Activated T-helper 17 cell treated with anti-CD3 and anti-CD28 coated beads, Interleukin-2, amount 50 U/mL, for 72 hours (primary cell): ENCODE measurements at places on chromosomes 12 and 14. TPM values are rescaled to one million over a fixed set of nuclear protein-coding genes. Genes with fewer than 3 reads are reported as not detected.

GRCh38 chr14:75254901-75255584 lies 23.6 kb upstream of the FOS start:
- ATAC-seq: no peak

DNA sequence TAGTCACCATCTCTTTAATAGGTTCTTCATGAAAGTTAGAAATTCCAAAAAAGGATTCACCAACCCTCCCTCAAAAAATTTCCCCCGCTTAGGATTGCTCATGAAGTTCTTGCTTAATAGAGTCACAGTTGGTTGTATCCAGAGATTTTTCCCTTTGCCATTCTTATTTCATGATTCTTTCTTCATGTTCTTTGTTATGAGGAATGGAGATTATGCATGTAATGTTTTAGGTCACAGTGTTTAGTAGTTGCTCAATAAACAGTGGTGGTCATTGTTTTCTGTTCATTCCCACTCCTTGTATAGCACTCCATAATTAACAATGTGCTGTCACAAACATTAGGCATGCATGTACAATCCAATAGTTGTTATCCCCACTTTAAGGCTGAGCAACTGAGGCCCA lies 51.2 kb upstream of the RTRAF start:
- no peak for ATAC-seq

- ATAC-seq: no peak
These were observed 15.2 kb downstream of the DAD1 start for GRCh38 chr14:22573804-22574203.

GRCh38 chr12:65518771-65519170 lies 240.3 kb downstream of the MSRB3 start:
- no peak for ATAC-seq

DNA sequence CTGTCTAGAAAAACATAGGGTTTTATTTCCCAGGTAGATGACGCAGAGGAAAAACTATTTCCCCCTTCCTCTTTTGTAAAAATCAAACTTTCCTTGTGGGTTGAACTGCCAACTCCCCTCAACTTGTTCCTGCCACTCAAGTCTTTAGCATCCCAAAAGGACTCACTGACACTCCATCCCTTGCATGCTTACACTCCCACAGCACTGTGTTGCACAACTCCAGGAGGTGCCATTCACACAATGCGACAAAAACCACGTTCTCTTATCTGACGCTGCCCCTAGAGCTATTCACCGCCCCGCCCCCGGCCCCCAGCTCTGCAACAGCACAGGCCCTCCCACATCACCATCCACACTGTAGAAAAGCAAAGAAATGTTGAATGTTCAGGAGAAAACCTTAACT lies 16.9 kb upstream of the STON2 start:
- no peak for ATAC-seq

DNA sequence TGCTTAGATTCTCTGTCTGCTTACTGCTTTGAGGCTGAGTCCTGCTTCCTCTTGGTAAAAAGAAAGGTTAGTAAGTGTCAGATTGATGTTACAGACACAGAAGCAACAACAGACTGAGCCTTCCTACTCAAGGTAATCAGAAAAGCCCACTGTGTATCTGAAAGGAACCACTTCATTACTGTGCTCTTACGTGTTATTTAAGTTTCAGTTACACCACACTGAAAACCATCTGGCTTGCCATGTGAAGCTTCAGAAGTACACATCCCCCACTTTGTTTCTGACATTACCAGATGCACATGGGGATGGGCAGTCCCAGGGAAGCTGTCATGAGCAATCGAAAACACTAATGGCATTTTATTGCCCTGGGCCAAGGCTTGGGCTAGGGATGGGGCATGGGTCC lies 1290.1 kb downstream of the AACS start:
- ATAC-seq: no peak

DNA sequence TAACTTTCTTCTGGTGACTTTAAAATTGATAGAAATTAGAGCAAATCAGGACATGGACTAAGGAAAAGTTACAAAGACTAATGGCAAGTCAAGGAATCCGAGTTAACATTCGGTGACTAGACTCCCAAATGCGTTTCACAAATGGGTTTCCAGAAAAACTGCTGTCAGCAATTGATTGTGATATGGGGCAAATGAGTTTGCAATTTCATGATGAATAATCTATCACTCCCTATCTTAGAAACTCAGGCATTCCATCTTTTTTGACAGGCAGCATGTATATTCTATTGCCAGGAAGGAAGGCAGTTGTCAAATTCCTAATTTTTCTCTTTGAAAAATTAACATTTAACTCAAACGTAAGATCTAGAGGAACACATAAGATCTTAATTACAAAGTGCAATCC lies 40.5 kb upstream of the PLXNC1 start:
- no peak for ATAC-seq

DNA sequence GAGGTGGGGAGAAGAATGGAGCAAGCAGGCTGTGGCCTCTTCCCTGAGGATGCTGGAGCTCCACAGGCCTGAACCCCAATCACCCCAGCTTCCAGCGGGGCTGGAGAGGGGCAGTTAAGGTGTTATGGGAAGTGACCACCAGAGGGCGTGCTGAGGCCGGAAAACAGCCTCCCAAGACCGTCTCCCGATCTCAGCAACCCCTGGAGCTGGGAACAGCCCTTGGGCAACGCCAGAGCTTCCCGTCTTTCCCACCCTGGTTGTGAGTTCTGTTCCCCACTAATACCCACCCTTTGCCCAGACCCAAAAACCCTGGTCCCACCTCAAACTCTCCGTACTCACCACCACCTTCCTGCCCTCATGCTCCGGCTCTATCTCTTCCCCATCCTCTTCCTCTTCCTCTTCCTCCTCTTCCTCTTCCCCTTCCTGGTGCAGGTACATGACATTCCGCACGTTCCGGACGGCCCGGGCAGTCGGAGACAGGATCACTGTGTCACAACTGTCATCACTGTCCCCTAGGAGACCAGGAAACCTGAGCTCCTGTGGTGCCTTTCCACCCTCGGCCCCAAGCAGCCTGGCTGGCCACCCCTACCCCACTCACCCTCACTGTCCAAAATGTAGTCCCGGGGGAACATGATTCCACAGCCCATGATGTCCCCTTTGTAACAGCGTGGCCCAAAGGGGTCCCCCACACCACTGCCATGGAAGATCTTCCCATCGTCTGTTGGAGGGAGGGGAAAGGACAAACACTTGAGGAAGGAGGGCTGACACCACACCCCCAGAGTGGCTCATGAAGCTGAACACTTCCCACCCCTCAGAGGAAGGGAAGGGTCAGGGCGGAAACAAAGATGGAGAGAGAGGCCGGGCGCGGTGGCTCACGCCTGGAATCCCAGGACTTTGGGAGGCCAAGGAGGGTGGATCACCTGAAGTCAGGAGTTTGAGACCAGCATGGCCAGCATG lies 12.9 kb downstream of the SPRYD3 start:
- peak; percentile 76 for ATAC-seq

GRCh38 chr12:113762155-113762881 lies 203.8 kb downstream of the RBM19 start:
- no peak for ATAC-seq

DNA sequence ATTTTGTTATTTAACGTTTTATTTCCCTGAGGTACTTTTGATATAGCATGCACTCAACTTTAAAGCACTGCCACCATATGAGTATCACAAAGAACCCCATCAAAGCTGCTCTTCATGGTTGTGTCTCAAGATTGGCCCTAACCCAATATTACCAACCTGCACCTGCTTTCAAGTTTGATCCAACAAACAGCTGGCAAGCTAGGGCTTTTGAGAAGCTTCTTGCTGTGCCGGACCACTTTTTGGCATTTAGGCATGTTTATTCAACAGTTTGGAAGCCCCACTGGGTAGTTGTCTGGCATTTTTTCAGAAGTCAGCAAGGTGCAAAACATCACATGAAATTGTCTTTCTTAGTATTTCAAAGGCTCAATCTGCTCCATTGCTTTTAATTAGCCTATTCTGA lies 137.2 kb upstream of the PLEKHA5 start:
- ATAC-seq: no peak

DNA sequence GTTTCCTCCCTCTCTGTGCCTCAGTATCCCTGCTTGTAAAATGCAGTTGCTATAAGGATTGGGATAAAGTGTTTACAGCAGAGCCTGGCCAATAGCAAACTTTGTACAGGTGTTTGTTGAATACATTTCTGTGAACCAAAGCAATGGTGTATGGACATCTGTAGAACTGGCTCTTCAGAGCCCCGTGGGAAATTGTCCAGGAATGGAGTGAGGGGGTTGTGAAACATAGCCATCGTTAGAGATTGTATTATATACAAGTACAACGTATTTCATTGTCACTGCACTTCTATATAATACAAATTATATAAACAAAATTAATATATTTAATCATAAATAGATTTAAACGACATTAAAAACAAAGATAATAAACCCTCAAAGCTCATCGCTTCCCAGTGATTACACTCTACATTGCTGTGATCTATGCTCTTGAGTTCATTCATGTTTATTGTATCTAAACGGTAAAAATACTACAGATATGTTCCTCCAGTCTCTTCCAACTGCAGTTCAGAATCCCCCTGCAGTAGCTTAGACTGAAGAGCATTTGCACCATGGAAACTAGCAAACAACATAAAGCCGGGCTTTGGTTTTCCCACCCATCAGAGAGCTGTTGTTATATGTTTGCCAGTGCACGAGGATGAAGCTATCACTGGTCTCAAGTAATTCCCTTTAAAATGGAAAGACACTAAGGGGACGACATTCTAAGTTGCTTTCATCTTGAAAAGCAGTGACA lies 216.7 kb downstream of the TMEM132C start:
- no peak for ATAC-seq

DNA sequence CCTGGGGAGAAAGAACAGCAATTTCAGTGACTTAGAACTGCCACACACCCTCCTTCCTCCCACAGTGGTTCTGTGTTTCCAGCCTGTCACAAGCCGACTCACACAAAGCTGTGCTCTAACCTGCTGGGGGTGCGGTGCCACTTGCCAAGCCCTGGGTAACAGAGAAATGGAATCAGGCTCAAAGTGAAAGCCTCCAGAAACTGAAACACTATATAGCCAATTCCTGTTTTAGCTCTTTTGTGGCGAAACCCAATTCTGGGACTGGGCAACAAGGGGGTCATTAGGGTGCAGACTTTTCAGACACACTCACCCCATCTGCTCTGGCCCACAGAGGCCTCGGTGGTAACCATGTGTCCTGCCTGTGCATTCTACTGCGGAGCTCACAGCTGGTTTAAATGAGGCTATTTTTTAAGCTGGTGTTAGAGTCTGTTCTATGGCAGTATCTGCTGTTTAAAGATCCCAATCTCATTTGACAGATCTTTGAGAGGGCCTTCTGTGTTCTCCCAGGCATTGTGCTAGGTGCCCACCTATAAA lies 15.2 kb upstream of the ACTR6 start:
- ATAC-seq: peak; percentile 50

- no peak for ATAC-seq
These were observed 341.4 kb downstream of the RAD51B start for GRCh38 chr14:68160779-68161546.

GRCh38 chr12:42444192-42444943 lies 118.4 kb downstream of the PPHLN1 start:
- no peak for ATAC-seq

- no peak for ATAC-seq
These were observed 115.3 kb downstream of the ZNF664 start for GRCh38 chr12:124088217-124088907.

DNA sequence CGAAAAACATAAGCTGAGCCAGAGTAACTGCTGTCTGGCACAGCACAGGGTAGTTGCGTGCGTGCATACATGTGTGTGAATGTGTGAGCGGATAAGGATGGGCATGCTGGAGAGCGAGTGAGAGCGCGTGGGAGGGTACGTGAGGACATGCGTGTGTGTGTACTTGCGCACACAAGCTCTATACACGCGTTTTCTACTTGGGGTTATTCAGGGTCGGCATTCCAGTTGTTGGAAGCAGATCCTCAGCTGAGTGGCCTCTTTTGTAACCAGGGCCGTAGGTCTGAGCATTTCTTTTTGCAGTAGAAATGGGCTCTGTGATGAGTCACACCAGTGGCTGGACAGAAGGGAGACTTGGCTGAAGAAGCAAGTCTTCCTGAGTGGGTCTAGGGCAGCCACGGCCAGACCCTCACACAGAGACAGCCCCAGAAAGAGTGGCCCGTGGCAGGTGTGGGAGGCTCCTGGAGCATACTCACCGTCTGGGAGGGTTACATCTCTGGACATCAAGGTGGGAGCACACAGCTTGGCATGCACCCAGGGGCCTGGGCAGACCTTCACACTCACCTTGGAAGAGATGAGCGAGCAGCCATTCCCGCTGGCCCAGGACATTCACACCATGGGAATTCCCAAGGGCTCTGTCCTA lies 78.0 kb downstream of the LRRC74A start:
- no peak for ATAC-seq

DNA sequence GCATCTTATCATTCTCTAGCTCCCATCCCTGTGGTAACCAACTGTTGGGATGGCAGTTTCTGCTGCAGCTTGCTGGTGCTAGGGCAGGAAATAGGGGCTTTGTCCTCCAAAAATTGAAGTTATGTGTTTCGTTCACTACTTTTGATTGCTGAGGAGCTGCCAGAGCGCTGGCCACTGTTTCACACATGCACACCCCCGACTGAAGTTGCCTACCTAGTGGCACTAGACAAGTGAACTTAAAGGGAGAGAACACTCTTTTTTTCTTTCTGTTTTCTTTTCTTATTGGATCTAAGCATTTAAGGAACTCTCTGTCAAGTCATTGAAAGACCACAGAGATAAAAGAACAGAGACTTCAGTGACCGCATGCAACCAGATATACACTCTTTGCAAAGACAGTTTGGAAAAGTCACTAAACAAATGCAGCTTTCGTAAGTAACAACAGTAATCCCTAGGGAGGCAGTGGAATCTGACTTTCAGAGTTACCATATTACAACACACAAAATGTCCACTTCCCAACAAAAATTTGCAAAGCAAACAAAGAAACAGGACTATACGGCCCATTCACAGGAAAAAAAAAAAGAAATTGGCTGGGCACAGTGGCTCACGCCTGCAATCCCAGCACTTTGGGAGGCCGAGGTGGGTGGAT lies 12.0 kb downstream of the TFCP2 start:
- no peak for ATAC-seq

GRCh38 chr12:51889216-51890132 lies 1.6 kb downstream of the ANKRD33 start:
- no peak for ATAC-seq

DNA sequence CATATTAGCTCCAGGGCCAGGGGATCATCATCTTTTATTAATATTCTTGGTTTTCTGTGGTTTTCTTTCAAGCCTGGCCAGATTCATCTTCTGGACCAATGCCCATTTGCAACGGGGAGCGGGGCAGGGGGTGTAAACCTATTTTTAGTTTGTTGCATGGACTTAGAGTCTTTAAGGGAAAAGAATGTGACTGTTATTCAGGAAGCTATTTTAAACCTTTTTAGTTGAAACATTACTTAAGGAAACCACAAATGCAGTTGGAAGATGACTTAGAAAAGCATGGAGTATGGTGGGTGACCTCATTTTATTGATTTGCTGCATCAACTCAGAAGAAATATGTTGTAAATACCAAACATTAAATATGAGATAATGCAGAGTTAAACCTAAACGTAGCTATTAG lies 368.4 kb upstream of the E2F7 start:
- no peak for ATAC-seq

Gene LRRC9
- total RNA-seq: not detected

Gene TRHDE
- not detected for total RNA-seq

Gene MYO1H
- total RNA-seq: not detected
